Fibroblast of lung (primary cell): ENCODE measurements at places on chromosomes 5 and 9. TPM values are rescaled to one million over a fixed set of nuclear protein-coding genes. Genes with fewer than 3 reads are reported as not detected.
A peak's percentile ranks its signal among the peaks of the same experiment; 100 is the strongest.

- H3K27ac ChIP-seq, result no peak overlapping the region
- no peaks in the 10 kb centered on the region for H3K36me3 ChIP-seq
- no peaks in the 10 kb centered on the region for H3K27me3 ChIP-seq
- H3K4me1 ChIP-seq, result peaks cover 4% of the 10 kb centered on the region
These were observed 10.5 kb upstream of the B4GALT1 start for GRCh38 chr9:33177639-33178038.

GRCh38 chr5:179623906-179624741, 653 bp upstream of the HNRNPH1 start:
- peak overlapping the region; percentile 96 for H3K27ac ChIP-seq
- peaks cover 2% of the 10 kb centered on the region for H3K36me3 ChIP-seq
- H3K4me1 ChIP-seq, result peaks cover 9% of the 10 kb centered on the region
- peak overlapping the region; percentile 67 for H3K4me3 ChIP-seq
- DNase-seq, result peak; percentile 91

DNA sequence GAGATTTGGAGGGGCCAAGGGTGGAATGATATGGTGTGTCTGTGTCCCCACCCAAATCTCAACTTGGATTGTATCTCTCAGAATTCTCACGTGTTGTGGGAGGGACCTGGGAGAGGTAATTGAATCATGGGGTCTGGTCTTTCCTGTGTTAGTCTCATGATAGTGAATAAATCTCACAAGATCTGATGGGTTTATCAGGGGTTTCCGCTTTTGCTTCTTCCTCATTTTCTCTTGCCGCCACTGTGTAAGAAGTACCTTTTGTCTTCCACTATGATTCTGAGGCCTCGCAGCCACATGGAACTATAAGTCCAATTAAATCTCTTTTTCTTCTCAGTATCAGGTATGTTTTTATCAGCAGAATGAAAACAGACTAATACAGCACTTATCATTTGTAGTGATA, 29.5 kb upstream of the SPIN1 start:
- DNase-seq, result no peak
- H3K27me3 ChIP-seq, result no peaks in the 10 kb centered on the region
- H3K36me3 ChIP-seq, result no peaks in the 10 kb centered on the region
- no peaks in the 10 kb centered on the region for H3K4me1 ChIP-seq
- no peak overlapping the region for H3K4me3 ChIP-seq
- no peak overlapping the region for H3K27ac ChIP-seq

DNA sequence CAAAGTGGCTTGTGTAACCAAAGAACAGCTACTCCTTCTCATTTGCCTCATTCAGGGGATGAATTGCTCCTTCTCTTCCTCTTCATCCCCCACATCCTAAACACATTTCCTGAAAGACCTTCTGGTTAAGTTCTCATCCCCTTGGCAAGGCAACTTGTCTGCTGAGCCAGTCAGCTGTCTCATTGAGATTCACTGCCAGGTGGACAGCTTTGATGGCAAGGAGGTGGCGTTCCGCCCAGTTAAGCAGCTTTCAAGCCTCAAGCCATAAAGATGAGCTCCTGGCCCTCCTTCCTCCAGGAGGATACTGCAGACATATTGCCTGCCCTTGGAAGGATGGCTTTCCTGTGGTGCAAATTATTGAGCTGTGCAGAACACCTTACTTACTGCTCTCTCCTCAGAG, 448.6 kb upstream of the MPDZ start:
- H3K27ac ChIP-seq, result no peak overlapping the region
- H3K4me3 ChIP-seq, result no peak overlapping the region
- H3K36me3 ChIP-seq, result no peaks in the 10 kb centered on the region
- no peak for DNase-seq
- H3K27me3 ChIP-seq, result no peaks in the 10 kb centered on the region

DNA sequence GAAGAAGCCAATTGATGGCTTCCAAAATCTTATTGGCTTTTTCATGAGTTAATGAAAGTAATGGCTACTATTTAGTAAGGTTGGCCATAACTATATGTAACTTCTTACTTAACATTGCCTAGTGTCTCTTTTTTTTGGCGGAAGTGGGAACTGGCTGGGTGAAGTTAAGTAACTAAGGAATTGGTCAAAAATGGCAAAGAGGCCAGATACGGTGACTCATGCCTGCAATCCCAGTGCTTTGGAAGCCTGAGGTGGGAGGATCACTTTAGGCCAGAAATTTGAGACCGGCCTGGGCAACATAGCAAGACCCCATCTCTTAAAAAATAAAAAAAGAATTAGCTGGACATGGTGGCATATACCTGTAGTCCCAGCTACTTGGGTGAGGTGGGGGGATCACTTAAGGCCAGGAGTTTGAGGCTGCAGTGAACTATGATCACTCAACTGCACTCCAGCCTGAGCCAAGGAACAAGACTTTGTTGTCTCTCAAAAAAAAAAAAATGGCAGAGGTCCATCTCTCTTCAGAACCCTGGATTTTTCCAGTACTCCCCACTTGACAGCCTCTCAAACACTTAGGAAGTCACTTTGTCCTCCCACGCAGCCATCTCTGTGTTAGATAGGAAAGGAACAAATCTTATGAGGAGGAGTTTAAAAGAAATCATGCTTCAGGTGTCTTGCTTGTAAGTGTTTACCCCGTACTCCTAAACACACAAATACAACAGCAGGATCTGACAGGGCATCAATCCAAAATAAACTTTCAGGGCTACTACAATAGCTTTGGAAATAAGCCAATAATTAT, 75.7 kb downstream of the TEK start:
- H3K27ac ChIP-seq, result no peak overlapping the region
- H3K27me3 ChIP-seq, result no peaks in the 10 kb centered on the region
- no peak for DNase-seq
- no peak overlapping the region for H3K4me3 ChIP-seq

GRCh38 chr9:121282277-121283079, 14.5 kb downstream of the GSN start:
- no peak overlapping the region for H3K4me3 ChIP-seq
- H3K4me1 ChIP-seq, result peaks cover 62% of the 10 kb centered on the region
- H3K36me3 ChIP-seq, result peaks cover 2% of the 10 kb centered on the region
- peak overlapping the region; percentile 81 for H3K27ac ChIP-seq
- DNase-seq, result peak; percentile 92
- no peaks in the 10 kb centered on the region for H3K27me3 ChIP-seq

GRCh38 chr9:33480106-33480505, 6.4 kb upstream of the NOL6 start:
- DNase-seq, result no peak
- no peaks in the 10 kb centered on the region for H3K36me3 ChIP-seq
- no peaks in the 10 kb centered on the region for H3K27me3 ChIP-seq
- no peak overlapping the region for H3K27ac ChIP-seq
- no peaks in the 10 kb centered on the region for H3K4me1 ChIP-seq
- no peak overlapping the region for H3K4me3 ChIP-seq

- DNase-seq, result no peak
- H3K27ac ChIP-seq, result no peak overlapping the region
- no peak overlapping the region for H3K4me3 ChIP-seq
- peaks cover 3% of the 10 kb centered on the region for H3K4me1 ChIP-seq
- H3K27me3 ChIP-seq, result no peaks in the 10 kb centered on the region
These were observed 50.5 kb downstream of the GALNT10 start for GRCh38 chr5:154241021-154241420.

- no peak for DNase-seq
- H3K4me3 ChIP-seq, result no peak overlapping the region
- H3K27me3 ChIP-seq, result no peaks in the 10 kb centered on the region
- H3K4me1 ChIP-seq, result no peaks in the 10 kb centered on the region
- H3K36me3 ChIP-seq, result no peaks in the 10 kb centered on the region
These were observed 42.7 kb downstream of the UBE2QL1 start for GRCh38 chr5:6491196-6491918.

GRCh38 chr9:23372703-23373102, 453.3 kb downstream of the ELAVL2 start:
- no peaks in the 10 kb centered on the region for H3K36me3 ChIP-seq
- H3K27me3 ChIP-seq, result no peaks in the 10 kb centered on the region
- no peak overlapping the region for H3K27ac ChIP-seq
- no peaks in the 10 kb centered on the region for H3K4me1 ChIP-seq
- DNase-seq, result no peak

- H3K4me1 ChIP-seq, result no peaks in the 10 kb centered on the region
- H3K36me3 ChIP-seq, result no peaks in the 10 kb centered on the region
- no peak overlapping the region for H3K27ac ChIP-seq
- H3K4me3 ChIP-seq, result no peak overlapping the region
These were observed 18.9 kb upstream of the CLINT1 start for GRCh38 chr5:157877821-157878220.

- no peak for DNase-seq
- H3K27ac ChIP-seq, result no peak overlapping the region
- no peak overlapping the region for H3K4me3 ChIP-seq
- peaks cover 9% of the 10 kb centered on the region for H3K36me3 ChIP-seq
- no peaks in the 10 kb centered on the region for H3K4me1 ChIP-seq
These were observed 28.2 kb downstream of the TCERG1 start for GRCh38 chr5:146475190-146475780.

- no peaks in the 10 kb centered on the region for H3K36me3 ChIP-seq
- H3K27me3 ChIP-seq, result no peaks in the 10 kb centered on the region
- H3K4me3 ChIP-seq, result no peak overlapping the region
- H3K4me1 ChIP-seq, result no peaks in the 10 kb centered on the region
- H3K27ac ChIP-seq, result no peak overlapping the region
- DNase-seq, result no peak
These were observed 871.7 kb upstream of the TYRP1 start for GRCh38 chr9:11821306-11821975.

DNA sequence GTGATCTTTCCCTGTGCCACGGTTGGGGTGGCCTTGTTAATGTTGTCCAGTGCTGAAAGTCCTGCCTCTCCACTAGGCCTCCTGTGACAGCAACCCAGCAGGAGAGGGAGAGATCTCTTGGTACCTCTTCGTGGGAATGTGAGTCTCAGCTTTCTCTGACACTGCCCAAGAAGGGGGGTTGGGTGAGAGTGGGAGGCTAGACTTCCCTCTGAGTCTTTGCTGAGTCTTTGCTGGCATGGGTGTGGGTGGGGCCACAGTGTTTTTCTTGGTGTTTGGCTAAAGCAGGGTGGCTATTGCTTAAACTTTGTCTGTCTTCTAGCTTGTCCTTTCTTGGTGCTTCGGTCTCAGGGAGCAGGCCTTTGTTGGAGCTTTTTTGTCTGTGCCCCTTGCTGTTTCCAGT, 145.6 kb downstream of the GNA14 start:
- no peak overlapping the region for H3K4me3 ChIP-seq
- no peaks in the 10 kb centered on the region for H3K4me1 ChIP-seq
- peak; percentile 17 for DNase-seq
- H3K27ac ChIP-seq, result no peak overlapping the region
- H3K27me3 ChIP-seq, result no peaks in the 10 kb centered on the region

- H3K27ac ChIP-seq, result no peak overlapping the region
- H3K27me3 ChIP-seq, result no peaks in the 10 kb centered on the region
- H3K4me3 ChIP-seq, result no peak overlapping the region
- no peaks in the 10 kb centered on the region for H3K36me3 ChIP-seq
These were observed 148.4 kb downstream of the MAPKAP1 start for GRCh38 chr9:125558453-125559092.

GRCh38 chr5:168784454-168784853, 205.3 kb upstream of the PANK3 start:
- no peaks in the 10 kb centered on the region for H3K27me3 ChIP-seq
- H3K4me3 ChIP-seq, result no peak overlapping the region
- H3K27ac ChIP-seq, result no peak overlapping the region
- no peaks in the 10 kb centered on the region for H3K4me1 ChIP-seq
- no peak for DNase-seq

DNA sequence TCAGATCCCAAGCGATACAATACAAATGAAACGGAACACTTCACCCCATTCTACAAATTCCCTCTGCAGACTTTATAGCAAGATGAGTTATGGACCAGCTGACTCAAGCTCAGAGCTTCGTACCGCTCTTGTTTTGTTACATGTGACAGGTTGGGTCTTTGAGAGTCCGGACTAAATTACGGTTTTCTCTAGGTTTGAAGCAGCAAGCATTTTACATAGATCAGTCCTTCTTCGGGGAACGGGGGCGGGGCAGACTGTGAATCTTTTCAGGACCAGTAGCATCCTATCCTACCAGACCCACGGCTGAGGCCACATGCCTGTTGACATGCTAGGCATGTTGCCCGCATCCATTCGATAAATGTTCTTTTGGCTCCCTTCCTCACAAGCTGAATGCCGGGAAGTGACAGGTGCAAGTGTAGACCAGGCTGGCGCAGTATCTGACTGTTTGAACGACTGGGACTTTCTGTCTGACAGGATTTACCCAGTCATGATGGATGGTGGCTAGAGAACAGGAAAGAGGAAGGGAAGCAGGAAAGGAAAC, 811.0 kb upstream of the GRAMD2B start:
- no peak for DNase-seq
- no peaks in the 10 kb centered on the region for H3K27me3 ChIP-seq

Gene INSL6
- not detected in 2 replicates for total RNA-seq

Gene RNF183
- not detected in 2 replicates for total RNA-seq

Gene CCL21
- not detected in 2 replicates for total RNA-seq

Gene HRCT1
- total RNA-seq, result 0.26 and 1.2 TPM in 2 replicates

Gene PPP2R2B
- total RNA-seq, result under 0.01 and 1.5 TPM in 2 replicates

Gene SLC2A8
- total RNA-seq, result 7.2 and 11.4 TPM in 2 replicates

Gene TTC39B
- total RNA-seq, result 12.1 and 16.8 TPM in 2 replicates

Gene C5orf58
- not detected in 2 replicates for total RNA-seq
